ENCODE measurements at places on chromosomes 3 and 15.

GRCh38 chr3:108455212-108455705 lies 55.1 kb downstream of the MYH15 start:
- DNase-seq: no peak

GRCh38 chr15:27382361-27383025 lies 411.5 kb downstream of the GABRG3 start:
- no peak for DNase-seq

GRCh38 chr3:177320765-177321247 lies 123.5 kb upstream of the TBL1XR1 start:
- DNase-seq: no peak

DNA sequence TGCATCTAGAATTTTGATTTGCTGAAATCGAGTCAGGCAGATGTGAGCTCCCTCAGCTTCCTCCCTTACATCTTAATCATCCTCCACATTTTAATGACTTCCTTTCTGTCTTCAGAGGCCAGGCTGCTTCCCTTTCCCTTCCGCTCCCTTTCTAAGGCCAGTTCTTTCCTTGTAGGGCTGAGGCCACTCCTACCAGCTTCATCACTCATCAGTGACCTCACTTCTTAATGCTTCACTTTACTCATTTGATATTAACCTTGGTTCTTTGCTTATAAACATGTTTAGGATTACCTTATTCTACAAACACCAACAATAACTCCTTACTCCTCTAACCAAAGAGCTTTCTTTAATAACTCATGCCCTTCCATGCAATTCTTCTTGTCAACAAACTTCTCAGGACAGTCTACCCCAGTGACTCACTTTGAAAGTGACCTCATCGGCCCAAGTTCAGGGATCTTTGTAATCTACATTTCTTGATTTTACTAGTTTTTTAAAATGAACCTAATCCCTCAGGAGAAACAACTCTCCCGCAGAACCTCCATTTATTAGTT lies 23.9 kb downstream of the ILDR1 start:
- no peak for DNase-seq

- DNase-seq: no peak
Observed at GRCh38 chr3:154973851-154974250, 106.3 kb upstream of the MME start.

DNA sequence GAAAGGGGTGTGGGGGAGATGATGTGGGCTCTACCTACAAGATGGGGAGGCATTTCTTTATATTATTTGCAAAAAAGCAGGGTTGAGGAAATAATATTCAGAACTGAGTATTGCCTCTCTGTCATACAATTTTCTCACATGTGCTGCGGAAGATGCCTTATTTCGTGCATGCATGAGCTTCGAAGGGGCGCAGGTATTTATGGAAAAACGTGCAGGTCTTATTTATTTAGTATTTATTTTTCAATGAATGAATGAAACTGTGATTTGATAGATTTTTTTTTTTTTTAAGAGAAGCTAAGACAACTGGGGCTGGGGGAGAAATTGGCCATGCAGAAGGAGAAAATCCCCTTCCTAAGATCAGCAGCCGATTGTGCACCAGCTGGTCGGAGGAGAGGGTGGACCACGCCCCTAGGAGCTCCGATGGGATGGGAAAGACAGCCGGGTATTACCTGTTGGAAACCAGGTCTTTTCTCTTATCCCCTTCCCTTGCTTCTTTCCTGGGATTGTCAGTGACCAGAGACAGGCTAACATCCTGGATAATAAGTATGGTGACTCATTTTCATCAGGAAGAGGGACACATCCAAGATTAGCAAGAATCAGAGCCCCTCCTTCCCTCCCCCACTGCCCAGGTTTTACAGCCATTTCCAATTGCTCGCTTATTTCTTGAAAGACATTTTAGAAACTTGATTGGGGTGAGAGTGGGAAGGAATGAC lies 875 bp downstream of the GAP43 start:
- DNase-seq: no peak

DNA sequence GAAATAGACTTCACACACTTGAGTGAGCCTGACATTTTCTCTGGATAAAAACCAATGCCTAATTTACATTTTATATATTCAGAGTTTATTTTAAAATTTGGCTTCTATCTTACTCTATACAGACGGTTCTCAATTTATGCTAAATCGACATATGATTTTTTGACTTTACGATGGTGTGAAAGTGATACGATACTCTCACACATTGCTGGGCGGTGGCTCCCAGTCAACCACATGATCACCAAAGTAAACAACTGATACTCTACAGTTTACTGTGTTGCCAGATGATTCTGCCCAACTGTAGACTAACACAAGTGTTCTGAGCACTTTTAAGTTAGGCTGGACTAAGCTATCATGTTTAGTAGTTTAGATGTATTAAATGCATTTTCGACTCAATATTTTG lies 25.1 kb upstream of the GADL1 start:
- DNase-seq: no peak

DNA sequence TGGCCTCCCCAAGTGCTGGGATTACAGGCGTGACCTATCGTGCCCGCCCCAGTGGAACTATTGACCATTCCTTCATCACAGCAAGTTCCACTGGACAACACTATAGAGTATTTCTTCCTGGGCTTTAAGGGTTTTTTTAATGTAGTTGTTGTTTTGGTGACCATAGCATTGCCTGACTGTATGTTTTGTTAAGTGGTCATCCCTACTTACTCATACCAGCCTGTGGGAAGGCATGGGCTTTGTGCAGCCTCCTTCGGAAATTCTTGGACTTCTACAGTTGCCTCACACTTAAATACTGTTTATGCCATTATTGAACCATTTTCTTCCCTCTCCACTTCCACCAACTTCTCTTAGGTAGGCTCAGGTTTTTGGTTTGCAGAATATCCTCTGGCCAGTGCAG lies 19.9 kb upstream of the ALPK3 start:
- no peak for DNase-seq

DNA sequence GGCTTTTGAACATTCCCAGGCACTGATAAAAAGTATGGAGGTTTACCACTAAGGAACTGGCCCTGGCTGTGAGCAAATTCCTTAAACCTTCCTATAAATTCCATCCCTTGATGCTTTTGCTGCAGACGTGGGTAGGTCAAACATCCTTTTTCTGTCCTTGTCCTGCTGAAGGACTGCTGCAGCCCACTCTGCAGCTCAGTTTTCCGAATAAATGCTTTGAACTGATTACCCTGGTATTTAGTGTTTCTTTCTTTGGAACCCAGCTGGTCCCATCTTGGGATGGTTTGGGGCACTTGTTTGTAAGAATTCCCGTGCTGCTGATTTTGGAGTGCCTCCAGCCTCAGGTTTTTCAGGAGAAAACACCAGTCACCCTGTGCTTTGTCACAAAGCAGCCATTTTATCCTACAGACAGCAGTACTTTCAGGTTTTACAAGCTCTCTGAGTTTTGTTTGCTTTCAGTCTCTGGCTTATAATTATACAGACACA lies 815.9 kb downstream of the VGLL3 start:
- no peak for DNase-seq

DNA sequence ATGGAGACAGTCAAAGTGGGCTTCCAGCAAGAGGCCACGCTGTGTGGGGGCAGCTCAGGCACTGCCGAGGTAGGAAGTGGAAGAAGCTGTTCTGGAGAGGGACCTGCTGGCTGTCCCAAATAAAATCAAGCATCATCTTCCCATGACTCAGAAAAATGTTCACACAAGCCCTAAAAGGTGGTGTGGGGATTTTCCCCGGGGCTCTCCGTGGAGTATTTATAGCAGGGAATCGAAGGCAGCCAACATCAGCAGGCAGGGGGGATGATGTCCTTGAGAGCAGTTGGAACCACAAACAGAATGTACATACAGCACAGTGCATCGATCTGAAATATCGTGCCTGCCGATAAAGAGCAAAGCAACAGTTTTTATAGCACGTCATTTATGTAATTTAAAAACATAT lies 27.6 kb downstream of the PRR23E start:
- DNase-seq: no peak

GRCh38 chr3:124489506-124489905 lies 240.7 kb upstream of the UMPS start:
- DNase-seq: no peak

DNA sequence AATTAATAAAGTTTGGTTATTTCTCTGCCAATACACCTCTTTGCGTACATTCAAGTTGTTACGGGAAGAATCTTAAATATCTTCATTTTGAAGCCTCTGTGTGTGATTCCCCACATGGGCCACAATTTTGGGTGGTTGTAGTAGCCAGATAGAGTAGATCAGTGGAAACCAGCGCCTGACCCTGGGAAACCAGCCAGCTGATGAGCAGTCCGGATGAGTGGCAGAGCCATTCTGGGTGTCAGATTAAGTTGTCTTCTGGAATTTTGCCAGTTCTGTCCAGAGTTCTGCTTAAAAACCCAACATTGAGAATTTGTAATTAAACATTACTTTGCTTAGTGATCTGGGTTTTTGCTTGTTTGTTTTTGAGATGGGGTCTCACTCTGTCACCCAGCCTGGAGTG lies 49.7 kb downstream of the MRPS25 start:
- DNase-seq: no peak

- DNase-seq: no peak
Observed at GRCh38 chr3:167851171-167851570, 115.7 kb downstream of the SERPINI1 start.

GRCh38 chr15:81000144-81000623 lies 539 bp upstream of the TLNRD1 start:
- peak; percentile 37 for DNase-seq

GRCh38 chr3:190644035-190644434 lies 130.2 kb downstream of the IL1RAP start:
- no peak for DNase-seq

GRCh38 chr3:70150599-70150998 lies 151.1 kb downstream of the SAMMSON start:
- no peak for DNase-seq

DNA sequence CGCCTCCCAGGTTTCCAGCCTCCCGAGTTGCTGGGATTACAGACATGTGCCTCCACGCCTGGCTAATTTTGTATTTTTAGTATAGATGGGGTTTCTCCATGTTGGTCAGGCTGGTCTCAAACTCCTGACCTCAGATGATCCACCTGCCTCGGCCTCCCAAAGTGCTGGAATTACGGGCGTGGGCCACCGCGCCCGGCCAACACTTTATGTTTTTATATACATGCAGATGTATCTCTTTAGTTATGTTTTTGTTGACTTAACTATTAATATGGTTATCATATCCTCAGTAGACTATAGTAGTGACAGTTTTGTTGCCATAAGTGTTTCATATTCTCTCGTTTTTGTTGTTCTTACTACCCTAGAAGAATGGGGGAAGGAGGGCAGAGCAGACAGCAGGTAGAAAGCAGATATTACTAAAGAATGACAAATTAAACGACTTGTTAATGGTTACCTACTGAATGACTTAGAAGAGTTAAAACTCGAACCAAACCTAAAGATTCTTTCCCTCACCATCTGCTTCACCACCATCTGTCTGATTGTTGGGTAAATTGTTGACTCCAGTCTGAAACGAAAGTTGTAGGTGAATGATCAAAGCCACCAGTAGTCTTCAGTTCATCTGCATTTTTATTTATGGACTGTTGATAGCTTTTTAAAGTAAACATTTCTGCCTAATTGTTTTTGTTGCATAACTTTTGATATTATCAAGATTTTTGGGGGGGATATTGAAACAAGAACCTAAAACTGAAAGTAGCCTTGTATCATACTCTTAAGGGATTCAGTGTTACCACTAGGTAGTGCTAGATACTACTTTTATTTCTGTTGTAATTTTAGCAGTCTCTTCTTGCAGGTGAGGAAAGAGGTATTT lies 89.3 kb downstream of the RASA2 start:
- DNase-seq: no peak

DNA sequence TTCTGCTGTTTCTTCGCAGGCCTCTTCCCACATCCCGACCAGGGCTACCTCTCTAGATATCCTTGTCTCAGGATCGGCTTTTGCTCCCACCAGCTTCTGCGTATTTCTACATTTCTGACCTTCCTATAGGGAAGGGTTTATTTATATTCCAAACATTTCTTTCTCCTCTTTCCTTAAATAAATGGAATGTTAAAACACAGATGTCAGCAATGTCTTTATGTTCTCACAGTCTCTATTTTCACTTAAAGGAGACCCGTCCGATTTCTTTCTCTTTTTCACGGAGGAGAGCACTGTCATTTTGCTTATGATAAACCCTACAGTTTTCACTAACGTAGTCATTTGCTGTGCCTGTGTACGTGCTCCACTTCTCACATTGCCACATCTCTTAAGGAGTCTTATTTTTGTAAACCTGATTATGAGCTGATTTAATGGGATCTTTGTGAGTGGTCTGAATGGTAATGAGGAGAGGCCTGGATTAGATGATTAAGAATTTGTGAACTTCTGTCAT lies 630 bp downstream of the KIF15 start:
- DNase-seq: no peak

DNA sequence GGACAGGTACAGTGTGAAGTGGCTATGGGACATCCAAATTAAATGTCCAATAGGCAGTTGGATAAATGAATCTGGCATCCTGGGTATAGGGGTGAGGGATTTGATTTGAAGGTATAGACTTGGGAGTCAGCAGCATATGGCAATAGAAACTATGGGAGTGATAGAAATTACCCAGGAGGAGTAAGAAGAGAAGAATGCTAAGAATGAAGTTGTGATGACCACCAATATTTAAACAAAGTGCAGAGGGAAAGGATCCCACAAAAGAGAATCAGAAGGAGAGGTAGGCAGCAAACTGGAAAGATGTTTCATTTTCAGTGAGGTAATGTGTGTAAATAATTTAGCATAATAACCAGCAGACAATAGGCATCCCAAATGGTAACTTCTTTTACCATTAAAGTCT lies 13.8 kb upstream of the MSL2 start:
- no peak for DNase-seq

DNA sequence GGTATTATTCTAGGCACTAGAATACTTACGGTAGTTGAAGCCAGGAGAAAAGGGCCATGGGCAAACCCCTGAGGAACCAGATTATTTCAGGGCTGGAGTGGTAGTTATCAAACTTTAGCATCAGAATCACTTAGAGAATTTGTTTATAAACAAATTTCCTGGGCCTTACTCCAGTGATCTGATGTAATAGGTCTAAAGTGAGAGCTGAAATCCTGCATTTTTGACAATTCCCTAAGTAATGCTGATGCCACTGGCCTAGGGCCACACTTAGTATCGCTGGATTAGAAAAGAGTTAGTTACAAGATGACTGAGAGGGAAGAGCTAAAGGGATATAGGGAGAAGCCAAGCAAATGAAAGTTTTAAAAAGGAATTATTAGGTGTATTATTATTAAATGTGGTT lies 412.5 kb upstream of the THRB start:
- no peak for DNase-seq

- no peak for DNase-seq
Observed at GRCh38 chr3:154536751-154537150, 106.8 kb upstream of the GPR149 start.

DNA sequence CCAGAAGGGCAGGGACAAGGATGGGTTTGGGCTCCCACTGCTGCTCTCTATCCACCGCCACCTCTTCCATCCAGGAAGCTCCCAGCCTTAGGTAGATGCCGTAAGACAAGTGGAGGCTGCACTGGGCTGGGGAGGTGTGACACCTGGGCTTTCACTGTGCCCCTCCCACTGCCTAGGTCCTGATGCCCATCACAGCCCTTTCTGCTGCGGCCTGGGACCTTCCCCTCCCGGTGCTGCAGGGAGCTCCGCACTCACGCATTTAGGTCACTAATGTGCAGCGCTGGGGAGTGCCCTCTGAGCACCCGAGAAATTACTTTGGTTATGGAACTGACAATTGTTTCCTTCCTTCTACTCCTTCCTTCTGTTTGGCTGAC lies 850 bp downstream of the LTF start:
- DNase-seq: no peak

GRCh38 chr3:16994854-16995525 lies 110.2 kb downstream of the PLCL2 start:
- no peak for DNase-seq

- DNase-seq: no peak
Observed at GRCh38 chr15:98861188-98861587, 146.4 kb downstream of the PGPEP1L start.
